ENCODE measurements at places on chromosomes 6 and 20.

GRCh38 chr6:158640519-158640918, 4.0 kb downstream of the DYNLT1 start:
- no peak for DNase-seq

- no peak for DNase-seq
Observed at GRCh38 chr20:19310541-19310940, 98.1 kb downstream of the SLC24A3 start.

GRCh38 chr20:4227085-4227821, 211.9 kb upstream of the RNF24 start:
- DNase-seq, result no peak

GRCh38 chr6:133947302-133947900, 5.6 kb upstream of the TBPL1 start:
- no peak for DNase-seq
